ENCODE measurements at places on chromosomes 7 and 10. TPM values are rescaled to one million over a fixed set of nuclear protein-coding genes. Genes with fewer than 3 reads are reported as not detected.

ADGRA1 gene
- not detected for total RNA-seq

DNAH11 gene
- under 0.01 TPM for total RNA-seq

KIAA1217 gene
- 5.5 TPM for total RNA-seq

NEUROD6 gene
- not detected for total RNA-seq

WASHC2C gene
- total RNA-seq = 62.4 TPM

CTAGE15 gene
- total RNA-seq = not detected

CALCR gene
- total RNA-seq = not detected

OPALIN gene
- total RNA-seq = not detected

HOXA11 gene
- under 0.01 TPM for total RNA-seq

PAPOLB gene
- 0.15 TPM for total RNA-seq

ZNF117 gene
- 6.5 TPM for total RNA-seq

PLA2G12B gene
- not detected for total RNA-seq

FRAT1 gene
- total RNA-seq = 3.8 TPM

CYP3A4 gene
- not detected for total RNA-seq

DIP2C gene
- 21.8 TPM for total RNA-seq

CYP3A5 gene
- total RNA-seq = 0.44 TPM

PDE1C gene
- total RNA-seq = 0.50 TPM

TBRG4 gene
- total RNA-seq = 54.0 TPM

PTPN20 gene
- 0.33 TPM for total RNA-seq

MUC3A gene
- total RNA-seq = not detected

IFT22 gene
- 26.2 TPM for total RNA-seq

SFRP4 gene
- 1.7 TPM for total RNA-seq

CTAGE6 gene
- total RNA-seq = 0.66 TPM

HSPA12A gene
- 9.0 TPM for total RNA-seq

RTKN2 gene
- total RNA-seq = 1.3 TPM

BUD23 gene
- total RNA-seq = 54.8 TPM

NXPH1 gene
- total RNA-seq = not detected

NPC1L1 gene
- 0.17 TPM for total RNA-seq

MINDY3 gene
- 34.4 TPM for total RNA-seq

ADCK2 gene
- 31.8 TPM for total RNA-seq

ANXA8L1 gene
- total RNA-seq = 0.44 TPM

TAS2R41 gene
- total RNA-seq = 0.17 TPM

TMEM26 gene
- 2.8 TPM for total RNA-seq

AFAP1L2 gene
- total RNA-seq = 0.29 TPM

SH2B2 gene
- 3.3 TPM for total RNA-seq

ZNF33B gene
- 6.1 TPM for total RNA-seq

MYH16 gene
- not detected for total RNA-seq

HTR7 gene
- total RNA-seq = 0.83 TPM

ZNF467 gene
- total RNA-seq = 0.73 TPM

CUL2 gene
- total RNA-seq = 28.9 TPM

FAM200A gene
- 10.8 TPM for total RNA-seq

NPY4R2 gene
- 0.17 TPM for total RNA-seq

GPR26 gene
- not detected for total RNA-seq

GDF2 gene
- total RNA-seq = not detected

ZNF853 gene
- 1.5 TPM for total RNA-seq

NODAL gene
- total RNA-seq = not detected

BRAT1 gene
- 31.4 TPM for total RNA-seq

CALN1 gene
- not detected for total RNA-seq

CNOT4 gene
- total RNA-seq = 7.0 TPM

SPDYE5 gene
- total RNA-seq = not detected

CNNM1 gene
- total RNA-seq = 0.33 TPM

NUDT13 gene
- 1.2 TPM for total RNA-seq

GPR141 gene
- total RNA-seq = not detected

ATG9B gene
- under 0.01 TPM for total RNA-seq

C10orf53 gene
- not detected for total RNA-seq

EPHB4 gene
- 64.2 TPM for total RNA-seq

TMEM184A gene
- not detected for total RNA-seq

RBM48 gene
- 8.9 TPM for total RNA-seq

FBH1 gene
- 151 TPM for total RNA-seq
